Stimulated activated CD8-positive, alpha-beta memory T cell treated with anti-CD3 and anti-CD28 coated beads, Interleukin-7, amount 100 ng/mL, for 4 hours (primary cell): ENCODE measurements at places on chromosomes 12 and 14.
A peak's percentile ranks its signal among the peaks of the same experiment; 100 is the strongest.

DNA sequence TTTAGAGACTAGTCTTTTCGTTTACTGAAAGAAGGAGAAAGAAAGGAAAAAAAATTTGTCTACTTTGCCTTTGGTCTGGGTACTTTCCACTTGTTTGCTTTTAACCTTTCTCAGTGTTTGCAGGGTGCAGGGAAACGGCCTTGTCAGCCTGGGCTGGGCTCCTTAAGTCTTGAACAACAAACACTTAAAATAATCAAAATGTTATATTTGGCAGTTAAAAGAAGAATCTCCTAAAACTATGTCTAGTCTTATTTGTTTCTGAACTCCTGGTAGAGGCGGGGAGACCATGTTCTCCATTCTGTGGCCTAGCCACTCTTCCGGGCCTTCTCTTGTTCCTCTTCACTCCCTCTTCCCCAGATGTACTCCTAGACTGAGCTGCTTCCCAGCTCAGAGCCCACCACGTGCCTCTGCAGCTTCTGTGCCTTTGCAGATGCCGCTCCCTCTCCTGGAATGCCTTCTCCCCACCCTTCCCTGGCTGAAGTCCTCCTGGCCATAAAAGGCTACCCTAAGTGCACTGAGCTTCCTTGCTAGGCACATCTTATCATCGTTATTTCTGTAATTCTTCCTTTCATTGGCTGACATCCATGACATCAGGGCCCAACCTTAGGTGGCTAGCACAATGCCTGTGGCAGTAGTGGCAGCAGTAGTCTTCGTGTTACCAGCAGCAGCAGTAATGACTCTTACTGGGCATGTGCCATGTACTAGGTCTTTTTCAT, 432.9 kb downstream of the ZFP36L1 start:
- no peak for DNase-seq

DNA sequence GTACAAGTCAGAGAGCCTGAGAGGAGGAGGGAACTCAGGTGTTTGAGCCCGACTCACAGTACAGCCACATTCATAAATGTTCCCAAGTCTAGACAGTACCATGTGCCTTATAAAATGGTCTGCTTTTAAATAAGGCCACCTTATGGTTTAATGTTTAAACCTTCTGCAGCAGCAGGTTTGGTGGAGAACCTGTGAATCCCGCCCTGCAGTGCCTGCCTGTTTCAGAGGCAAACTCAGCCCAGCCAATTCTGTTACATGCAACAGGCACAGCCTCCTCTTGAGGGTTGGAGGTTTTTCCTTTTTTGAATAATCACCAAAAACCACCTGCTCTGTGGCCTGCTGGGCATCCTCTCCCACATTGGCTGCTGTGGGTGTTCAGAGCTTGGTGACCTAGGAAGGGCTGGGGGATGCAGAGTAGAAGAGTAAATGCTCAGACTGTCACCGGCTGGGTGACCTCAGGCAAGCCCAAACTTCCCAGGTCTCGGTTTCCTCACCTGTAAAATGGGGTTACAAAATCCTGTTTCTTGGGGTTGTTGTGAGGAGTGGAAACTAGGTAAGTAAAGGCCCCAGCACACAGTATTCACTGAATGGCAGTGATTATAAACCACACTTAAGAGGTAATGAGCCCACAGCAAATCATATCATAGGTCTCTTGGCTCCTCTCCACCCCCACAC, 28.0 kb downstream of the NUAK1 start:
- DNase-seq = no peak

DNA sequence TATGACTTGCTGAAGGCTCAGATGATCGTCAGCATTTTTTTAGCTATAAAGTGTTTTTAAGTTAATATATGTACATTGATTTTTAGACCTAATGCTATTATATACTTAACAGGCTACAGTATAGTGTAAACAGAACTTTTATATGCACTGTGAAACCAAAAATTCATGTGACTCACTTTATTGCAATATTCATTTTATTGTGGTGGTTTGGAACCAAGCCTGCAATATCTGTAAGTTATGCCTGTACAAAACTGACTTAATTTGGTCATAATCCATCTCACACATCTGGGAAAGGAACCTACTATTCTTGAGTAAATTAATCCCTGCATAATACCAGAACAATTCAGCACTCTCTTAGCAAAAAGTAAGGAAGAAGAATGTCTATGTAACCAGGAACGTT, 390.7 kb downstream of the SYT1 start:
- no peak for DNase-seq

- DNase-seq = no peak
These were observed 316.8 kb downstream of the PAWR start for GRCh38 chr12:79373896-79374499.

GRCh38 chr14:72970058-72970630, 43.9 kb downstream of the DCAF4 start:
- DNase-seq = no peak

- no peak for DNase-seq
These were observed 287.5 kb downstream of the DUSP6 start for GRCh38 chr12:89064780-89065179.

GRCh38 chr12:63753743-63754142, 26.0 kb upstream of the RXYLT1 start:
- DNase-seq = no peak

- DNase-seq = no peak
These were observed 28.7 kb upstream of the CPNE8 start for GRCh38 chr12:38934078-38934584.

DNA sequence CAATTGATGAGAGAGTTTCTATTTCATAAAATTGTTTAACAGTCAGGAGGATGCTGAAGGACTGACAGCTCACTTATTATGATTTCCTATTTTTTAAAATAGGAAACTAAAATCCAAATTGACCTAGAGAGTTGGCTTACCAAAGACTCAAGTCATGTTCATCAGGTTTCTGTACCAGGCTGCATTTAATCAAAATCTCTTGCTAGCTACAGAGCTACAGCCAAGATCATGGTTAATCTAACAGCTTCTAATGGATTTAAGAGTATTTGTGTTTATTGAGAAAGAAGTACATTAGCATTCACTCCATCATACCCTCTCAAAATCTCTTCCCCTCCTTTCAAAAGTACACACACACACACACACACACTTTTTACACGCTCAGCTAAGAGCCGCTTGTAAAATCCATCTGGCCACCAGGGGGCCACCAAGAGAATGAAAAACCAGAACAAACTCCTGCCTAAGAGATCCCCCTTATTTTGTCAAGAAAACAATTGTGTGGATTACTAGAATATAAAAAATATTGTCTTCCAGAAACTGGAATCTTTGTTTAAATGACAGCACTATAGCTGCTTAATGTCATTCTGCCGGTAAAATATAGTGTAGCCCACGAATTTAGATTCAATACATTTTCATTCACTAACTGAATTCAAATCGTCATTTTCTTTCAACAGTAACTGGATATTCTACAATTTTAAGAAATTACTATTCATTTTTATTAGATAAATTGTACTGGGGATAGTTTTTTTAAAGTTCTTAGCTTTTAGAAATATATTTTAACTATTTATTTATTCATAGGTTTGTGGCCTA, 334.0 kb downstream of the BTG1 start:
- peak; percentile 61 for DNase-seq

DNA sequence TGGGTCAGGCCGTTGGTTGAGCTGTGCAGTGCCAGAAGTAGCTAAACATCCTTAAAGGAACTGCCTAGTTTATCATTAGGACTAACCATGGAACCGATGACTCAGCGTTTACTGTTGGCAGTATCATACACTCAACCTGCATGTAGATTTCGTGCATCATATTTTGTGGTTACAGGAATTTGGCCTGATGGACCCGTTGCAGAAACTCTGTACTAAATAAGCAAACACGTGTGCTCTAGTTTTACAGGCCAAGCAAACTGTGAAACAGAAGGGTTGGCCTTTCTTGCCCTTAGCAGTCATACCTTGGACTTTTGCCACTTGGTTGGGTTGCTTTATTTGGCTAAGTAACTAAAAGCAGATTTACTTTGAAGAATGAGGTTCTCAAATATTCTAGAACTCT, 35.6 kb downstream of the DGLUCY start:
- no peak for DNase-seq

DNA sequence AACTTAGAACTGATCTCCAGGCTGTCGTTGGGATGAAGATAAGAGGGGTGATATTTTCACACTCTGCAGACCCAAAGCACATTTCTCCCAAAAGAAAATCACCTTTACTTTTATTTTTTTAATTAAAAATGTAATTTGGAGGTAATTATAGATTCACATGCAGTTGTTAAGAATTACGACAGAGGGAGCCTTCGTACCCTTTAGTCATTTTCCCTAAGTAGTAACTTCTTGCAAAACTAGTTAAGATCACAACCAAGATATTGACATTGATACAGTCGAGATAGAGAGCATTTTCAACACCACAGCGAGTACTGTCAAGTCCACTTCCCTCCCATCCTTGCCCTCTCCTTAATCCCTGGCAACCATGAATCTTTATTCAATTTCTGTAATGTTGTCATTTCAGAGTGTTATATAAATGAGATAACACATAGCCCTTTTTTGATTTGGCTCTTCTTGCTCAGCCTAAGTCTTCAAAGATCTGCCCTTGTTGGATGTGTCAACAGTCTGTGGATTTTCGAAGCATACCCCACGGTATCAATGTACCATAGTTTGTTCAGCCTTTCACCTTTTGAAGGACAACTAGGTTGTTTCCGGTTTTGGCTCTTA, 39.6 kb downstream of the DNAH10 start:
- no peak for DNase-seq

DNA sequence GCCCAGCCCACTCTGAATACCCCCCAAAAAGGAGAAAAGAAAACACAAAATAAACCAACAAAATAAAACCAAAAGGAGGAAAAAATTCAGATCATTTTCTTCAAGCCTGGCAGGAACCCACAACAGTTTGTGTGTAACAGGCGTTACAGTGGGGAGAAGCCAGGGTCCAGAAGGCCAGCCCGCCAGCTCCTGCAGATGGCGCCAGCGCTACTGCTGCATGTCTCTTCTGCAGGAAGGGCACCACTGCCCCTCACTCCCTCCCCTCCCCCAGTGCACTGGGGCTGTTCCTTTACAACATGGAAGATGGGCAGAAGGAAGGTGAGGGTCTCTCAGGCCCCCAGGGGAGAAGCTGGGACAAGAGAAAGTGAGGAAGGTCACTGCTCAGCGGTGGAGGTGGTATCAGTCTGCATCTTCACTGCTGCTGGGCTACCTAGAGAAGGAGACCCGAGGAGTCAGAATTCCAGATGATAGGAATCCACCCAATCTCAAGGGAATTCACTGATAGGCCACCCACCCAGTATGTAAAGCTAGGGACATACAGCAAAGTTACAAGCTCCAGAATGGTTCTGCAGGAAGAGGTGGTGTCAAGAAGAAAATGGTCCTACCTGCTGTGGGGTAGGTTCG, 2.3 kb upstream of the NOP2 start:
- DNase-seq = no peak

GRCh38 chr14:40113671-40114070, 681.4 kb upstream of the FBXO33 start:
- no peak for DNase-seq

- DNase-seq = no peak
These were observed 134.6 kb downstream of the BTG1 start for GRCh38 chr12:92010853-92011701.

- no peak for DNase-seq
These were observed 48.7 kb upstream of the CDKN3 start for GRCh38 chr14:54348001-54348611.

- no peak for DNase-seq
These were observed 66.3 kb downstream of the B4GALNT3 start for GRCh38 chr12:526089-526488.

DNA sequence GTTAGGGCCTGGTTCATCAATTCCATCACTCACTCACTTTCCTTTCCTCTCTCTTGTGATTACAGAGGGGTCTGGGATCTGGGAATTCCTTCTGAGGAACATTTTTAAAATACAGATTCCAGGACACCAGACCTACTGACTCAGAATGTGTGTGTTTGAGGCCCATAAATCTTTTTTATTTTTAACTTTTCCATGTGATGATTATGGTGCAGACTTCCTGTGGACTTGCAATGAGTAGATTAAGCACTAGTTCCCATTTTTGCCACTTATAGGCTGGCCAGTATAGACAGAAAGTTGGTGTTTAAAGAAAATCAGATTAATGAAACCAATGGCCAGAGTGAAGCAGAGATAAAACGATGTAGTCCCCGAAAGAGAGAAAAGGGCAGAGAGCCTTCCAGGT, 28.1 kb downstream of the SLC41A2 start:
- no peak for DNase-seq

- no peak for DNase-seq
These were observed 20.3 kb upstream of the ADIPOR2 start for GRCh38 chr12:1670358-1671268.

- DNase-seq = no peak
These were observed 124.1 kb upstream of the SFSWAP start for GRCh38 chr12:131586761-131587160.

GRCh38 chr12:132615579-132616038, 3.0 kb upstream of the P2RX2 start:
- DNase-seq = no peak

- no peak for DNase-seq
These were observed 151.3 kb downstream of the TTC7B start for GRCh38 chr14:90664911-90665310.

DNA sequence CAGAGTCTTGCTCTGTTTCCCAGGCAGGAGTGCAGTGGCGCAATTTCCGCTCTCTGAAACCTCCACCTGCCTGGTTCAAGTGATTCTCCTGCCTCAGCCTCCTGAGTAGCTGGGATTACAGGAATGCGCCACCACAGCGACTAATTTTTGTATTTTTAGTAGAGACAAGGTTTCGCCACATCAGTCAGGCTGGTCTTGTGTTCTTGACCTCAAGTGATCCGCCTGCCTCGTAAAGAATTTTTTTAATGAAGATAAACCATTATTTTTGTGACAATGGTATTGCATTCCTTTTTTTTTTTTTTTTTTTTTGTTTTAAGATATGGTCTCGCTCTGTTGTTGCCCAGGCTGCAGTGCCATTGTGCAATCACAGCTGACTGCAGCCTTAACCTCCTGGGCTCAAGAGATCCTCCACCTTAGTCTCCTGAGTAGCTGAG, 25.8 kb downstream of the ACVR1B start:
- DNase-seq = no peak

GRCh38 chr14:23112359-23113178, 6.5 kb downstream of the CEBPE start:
- DNase-seq = no peak

DNA sequence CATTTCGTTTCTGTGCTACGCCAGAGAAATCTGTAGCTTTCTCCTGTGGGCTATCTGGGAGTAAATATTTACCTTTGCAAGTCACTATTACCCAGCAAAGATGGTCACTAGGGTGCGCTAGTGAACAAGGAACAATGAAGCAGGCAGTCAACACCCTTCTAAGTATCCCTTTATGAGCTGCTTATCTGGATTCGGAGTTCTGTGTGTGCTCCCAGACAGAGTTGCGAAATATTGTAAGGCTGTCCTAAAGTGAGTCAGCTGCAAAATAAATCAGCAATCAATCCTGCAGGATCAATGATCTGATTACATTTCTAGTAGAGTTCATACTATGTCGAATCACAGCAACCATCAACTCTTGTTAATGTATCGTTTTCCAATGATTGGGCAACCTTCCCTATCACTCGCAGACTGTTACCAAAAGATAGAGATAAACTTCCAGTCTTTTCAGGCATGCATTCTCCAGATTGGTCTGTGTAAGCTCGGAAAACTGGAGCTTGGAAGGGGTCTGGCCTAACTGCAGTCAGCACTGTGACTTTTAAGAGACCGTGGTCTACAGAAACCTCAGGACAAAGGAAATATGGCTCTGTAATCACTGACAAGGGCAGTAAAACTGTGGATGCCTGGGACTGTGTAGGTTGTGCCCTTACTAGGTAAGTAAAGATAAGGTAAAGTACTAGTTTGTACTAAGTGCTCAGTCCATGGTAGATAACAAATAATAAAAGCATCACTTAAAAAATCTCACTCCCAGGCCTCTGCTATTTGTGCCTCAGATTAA, 133.5 kb downstream of the KCNK10 start:
- peak; percentile 8 for DNase-seq
